ENCODE measurements at places on chromosomes 7 and 10.

DNA sequence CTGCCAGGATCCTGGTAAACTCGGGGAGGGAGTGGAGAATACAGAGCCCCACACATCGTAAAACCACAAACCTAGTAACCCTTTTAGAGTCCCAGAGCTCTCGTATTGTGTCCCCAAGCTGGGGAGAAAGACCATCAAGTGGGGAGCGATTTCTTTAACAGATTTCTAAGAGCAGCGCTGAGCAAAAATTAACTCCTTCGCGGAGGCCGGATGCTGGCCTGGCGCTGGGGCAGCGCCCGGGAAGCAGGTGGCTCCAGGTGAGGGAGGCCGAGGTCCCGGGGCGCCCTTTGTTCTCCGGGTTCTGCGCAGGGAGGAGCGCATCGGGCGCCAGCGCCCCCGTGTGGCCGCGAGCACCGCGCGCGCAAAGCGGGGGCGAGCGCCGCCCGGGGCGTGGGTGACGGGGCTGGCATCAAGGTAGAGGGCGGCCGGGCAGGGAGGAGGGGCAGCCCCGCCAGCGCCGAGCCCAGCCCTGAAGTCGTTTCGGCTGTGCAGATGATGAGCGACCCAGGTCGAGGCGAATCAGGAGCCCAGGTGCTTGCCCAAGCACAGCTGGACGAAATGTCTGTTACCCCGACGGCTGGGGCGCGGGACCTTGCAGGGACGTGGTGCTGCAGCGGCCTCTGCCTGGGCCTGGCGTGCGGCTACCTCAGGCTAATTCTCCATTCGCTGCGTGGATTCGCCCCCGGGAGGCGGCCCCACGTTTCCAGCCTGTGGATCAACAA is 10.4 kb upstream of the FGFR2 start:
- DNase-seq, result no peak

- DNase-seq, result no peak
Measured at GRCh38 chr7:151208253-151208862, 1.9 kb downstream of the H2BK1 start.

DNA sequence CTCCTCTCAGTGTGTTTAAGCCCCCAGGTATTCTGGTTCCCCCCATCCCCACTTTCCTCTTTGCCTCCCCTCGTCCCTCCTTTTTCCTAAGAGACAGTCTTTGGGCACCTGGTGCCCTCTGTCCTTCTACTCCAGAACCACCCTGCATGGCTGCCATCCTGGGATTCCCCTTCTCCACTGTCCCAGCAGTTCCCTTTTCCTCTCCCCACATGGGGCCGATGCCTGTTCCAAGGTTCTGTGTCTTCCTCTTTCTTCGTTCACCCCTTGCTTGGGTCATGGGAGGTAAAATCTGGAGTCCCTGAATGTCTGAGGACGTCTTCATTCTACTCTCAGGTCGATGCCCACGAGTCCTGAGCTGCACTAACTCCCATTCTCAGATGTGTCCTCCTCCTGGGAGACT is 120.8 kb downstream of the TAX1BP1 start:
- DNase-seq, result no peak

- no peak for DNase-seq
Measured at GRCh38 chr10:44921061-44921460, 9.9 kb downstream of the TMEM72 start.

DNA sequence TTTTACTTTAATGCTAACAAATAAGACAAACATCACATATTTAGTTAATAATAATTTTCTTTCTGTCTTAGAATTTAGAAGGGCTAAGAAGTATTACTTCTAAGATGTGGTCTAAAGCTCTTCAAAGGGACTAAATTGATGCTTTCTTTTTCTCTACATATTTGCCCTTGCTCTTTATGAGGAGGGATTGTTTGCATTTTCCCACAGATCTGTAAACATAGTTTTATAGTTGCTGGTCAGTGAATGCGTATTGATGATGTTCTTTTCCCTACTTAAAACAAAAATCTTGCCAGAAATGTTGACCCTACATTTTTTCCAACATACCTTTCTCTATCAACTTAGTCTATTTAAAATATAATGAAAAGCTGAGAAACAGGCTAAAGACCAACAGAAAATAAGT is 372.4 kb upstream of the LRGUK start:
- DNase-seq, result no peak

GRCh38 chr7:159035571-159036073 is 109.0 kb downstream of the VIPR2 start:
- no peak for DNase-seq

DNA sequence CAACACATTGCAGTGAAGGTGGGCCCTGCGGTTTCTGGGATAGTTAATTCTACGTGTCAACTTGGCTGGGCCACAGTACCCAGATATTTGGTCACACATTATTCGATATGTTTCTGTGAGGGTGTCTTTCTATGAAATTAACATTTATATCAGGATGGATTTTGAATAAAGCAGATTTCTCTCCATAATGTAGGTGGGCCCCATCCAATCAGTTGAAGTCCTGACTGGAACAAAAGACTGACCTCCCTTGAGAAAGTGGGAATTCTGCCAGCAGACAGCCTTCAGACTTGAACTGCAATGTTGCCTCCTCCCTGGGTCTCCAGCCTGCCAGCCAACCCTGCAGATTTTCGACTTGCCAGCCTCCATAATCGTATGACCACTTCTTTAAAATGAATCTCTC is 420.6 kb downstream of the PLXNA4 start:
- no peak for DNase-seq

- DNase-seq, result no peak
Measured at GRCh38 chr10:26952094-26952493, 91.3 kb upstream of the ABI1 start.

GRCh38 chr7:108461840-108462239 is 5.6 kb upstream of the NRCAM start:
- DNase-seq, result no peak

- DNase-seq, result no peak
Measured at GRCh38 chr7:85336086-85336485, 149.2 kb upstream of the SEMA3D start.

DNA sequence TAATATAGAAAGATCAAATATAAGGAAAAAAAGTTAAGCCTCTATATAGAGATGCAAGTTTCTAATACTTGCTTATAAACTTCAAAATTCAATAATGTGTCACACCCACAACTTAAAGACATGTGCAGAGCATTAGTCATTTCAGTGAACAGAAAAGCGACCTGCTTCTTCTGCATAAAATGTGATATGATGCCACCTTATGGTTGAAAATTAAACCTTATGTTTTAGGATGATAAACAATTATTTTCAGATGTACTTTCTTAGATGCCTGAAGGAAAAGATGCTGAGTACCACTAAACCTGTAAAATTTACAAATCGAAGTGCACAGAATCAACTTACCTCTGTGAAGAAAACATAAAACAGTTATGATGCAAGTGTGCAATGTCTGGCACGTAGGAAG is 96.0 kb downstream of the MTERF1 start:
- no peak for DNase-seq

- no peak for DNase-seq
Measured at GRCh38 chr7:122143376-122143750, 686 bp downstream of the AASS start.

- DNase-seq, result no peak
Measured at GRCh38 chr10:8639486-8640185, 585.1 kb downstream of the GATA3 start.

GRCh38 chr7:138435231-138435919 is 24.7 kb upstream of the TRIM24 start:
- DNase-seq, result no peak

DNA sequence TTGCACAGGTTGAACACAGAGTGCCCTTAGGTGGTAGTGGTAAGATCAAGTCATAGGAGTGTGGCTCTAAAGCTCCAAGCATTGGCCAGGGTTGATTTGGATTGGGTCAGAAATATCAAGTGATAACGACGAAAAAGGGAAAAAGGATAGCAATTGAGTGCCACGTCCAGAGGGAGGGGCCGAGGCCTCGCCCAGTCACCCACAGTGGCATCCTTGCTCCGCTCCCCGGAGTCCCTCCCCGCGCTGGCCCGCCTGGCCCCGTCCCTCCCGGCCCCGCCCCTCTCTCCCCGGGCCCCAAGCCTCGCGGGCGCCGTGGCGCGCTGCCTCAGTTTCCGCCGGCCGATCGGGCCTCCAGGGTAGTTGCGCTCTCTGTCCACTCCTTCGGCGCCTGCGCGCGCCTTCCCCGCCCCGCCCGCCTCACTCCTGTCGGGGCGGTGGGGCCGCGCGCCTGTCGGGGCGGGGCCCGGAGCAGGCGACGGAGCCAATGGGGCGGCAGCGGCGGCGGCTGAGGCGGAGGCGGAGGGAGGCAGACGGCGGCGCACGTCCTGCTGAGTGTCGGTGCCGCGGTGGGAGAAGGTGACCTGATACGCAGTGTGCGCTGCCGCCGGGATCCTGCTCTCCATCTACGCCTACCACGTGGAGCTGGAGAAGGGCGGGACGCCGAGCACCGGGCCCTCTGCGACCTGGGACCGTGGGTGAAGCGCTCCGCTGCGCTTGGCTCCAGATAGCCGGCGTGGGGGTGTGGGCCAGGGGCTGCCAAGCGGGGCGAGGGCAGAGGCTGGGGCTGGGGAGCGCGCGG is 209.1 kb upstream of the ZNF722 start:
- no peak for DNase-seq

DNA sequence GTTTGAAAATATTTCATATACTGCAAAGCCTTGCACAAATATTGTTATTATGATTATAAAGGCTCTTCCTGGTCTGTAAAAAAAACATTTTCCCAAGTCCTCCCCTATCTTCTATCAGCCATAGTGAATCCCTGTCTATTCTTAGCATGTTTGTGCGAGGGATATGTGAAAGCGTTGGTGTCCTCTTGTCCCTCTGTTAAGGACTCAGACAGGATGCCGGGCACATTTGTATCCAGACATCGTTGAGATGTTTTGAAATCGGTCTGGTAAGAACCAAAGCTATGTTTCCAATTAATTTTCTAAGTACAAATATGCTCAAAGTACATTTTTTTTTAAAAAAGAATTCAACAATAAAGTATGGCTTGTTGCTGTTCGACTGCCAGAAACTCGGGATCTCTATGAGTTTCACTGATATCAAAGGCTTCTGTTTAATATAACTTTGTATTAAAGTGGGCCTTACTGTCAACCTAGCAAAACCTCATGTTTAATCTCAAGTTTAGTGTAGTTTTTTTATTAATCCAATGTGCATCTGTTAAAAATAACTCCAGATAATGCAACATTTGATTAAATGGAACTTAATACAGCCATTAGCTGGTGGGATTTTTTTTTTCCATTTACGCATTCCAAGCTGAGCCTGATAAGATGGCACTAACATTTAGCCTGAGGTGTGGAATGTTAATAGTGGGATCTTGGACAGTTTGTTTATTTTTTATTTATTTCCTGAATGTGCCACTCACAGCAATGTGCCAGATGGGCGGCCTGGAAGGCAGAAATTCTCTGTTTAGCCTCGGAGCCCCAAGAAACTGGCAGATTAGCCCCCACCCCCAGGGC is 754.3 kb downstream of the LRMDA start:
- no peak for DNase-seq

GRCh38 chr7:155983176-155983815 is 171.0 kb upstream of the SHH start:
- no peak for DNase-seq

- no peak for DNase-seq
Measured at GRCh38 chr10:122998934-122999333, 9.7 kb downstream of the IKZF5 start.

DNA sequence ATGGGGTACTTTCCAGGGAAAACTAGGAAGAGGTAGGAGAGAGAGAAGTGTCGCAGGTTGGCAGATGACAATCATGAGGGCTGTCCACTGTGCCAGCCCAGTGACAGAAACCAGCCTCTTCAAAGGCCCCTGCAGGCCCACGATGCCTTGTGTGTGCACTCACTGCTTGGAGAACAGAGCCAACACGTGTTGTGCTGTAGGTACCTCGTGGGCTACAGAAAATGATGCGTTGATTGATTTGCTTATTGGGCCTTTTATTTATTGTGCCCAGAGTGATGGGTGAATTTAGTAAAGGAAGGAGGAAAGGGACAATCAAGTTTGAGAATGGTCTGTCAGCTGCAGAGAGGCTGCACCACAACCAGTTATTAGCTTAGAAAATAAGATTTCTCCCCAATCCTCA is 215.1 kb downstream of the PLXNA4 start:
- DNase-seq, result no peak

- DNase-seq, result no peak
Measured at GRCh38 chr10:119029613-119030420, at the start of gene NANOS1. Gene NANOS1, plus strand, starts transcription at chr10:119029714. Its CDS starts 88 bp downstream, at chr10:119029802.

DNA sequence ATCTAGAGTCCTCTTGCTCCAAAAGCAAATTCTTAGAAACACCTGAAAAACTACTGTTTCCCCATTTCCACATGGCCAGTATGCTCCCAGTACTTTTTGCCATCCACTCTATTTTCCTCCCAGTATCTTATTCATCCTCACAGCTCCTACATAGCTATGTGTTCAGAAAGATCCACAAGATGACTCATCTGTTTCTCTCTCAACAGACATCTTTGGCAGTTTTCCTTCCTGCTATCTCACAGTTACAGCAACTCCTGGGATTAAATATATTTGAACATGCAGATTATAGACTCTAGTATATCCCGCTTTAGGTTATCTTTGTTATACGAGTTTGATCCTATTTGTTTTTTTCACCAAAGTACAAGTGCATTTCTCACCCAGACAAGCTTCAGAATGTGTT is 675.6 kb upstream of the POT1 start:
- no peak for DNase-seq

GRCh38 chr7:43104874-43105520 is 7.5 kb upstream of the HECW1 start:
- DNase-seq, result no peak

GRCh38 chr10:129174232-129175014 is 292.6 kb upstream of the MGMT start:
- no peak for DNase-seq

- no peak for DNase-seq
Measured at GRCh38 chr10:100917071-100917470, 4.3 kb downstream of the SLF2 start.

DNA sequence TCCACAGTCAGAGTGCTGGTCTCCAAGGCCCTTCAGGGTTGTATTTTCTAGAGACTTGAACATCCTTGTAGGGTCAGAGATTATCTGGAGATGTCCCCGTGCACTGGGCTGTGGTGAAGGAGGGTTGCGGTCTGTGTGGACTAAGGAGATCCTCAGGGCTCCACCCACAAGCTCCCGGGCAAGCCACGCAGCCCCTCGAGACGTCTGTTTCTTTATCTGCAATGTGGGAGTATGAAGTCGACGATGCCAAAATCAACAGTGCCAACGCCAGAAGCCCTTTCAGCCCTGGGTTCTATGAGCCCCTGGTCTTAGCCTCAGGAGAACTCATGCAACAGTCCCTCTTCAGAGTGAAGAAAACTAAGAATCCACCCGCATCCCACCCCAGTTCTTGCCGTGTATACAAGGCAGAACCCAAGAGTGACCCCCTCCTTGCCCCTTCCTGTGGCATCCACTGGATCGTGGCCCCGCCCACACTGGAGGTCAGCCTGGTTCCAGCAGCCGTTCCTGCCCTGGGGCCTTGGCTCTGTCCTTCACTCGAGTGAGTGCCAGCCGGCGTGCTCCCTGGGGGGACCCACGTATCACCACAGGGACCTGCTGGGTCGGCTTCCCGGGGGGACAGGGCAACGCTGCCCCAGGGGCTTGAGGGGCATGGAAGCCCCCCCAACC is 6.0 kb upstream of the SHH start:
- no peak for DNase-seq

DNA sequence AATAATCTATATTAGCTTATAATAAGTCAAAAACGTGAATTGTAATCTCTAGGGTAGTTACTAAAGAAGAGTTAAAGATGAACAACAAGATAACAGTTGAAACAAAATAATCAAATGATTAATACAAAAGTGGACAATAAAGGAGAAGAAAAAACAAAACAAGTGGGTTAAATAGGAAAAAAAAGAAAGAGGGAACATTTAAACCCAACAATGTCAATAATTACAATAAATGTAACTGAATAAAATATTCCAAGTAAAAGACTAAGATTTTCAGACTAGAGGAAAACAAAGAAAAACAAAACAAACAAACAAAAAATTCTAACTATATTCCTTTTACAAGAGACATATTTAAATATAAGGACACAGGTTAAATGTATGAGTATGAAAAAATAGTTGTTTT is 38.0 kb upstream of the ZEB1 start:
- no peak for DNase-seq
